Epithelial cell of umbilical artery (primary cell): ENCODE measurements at places on chromosomes 16 and 17. TPM values are rescaled to one million over a fixed set of nuclear protein-coding genes. Genes with fewer than 3 reads are reported as not detected.

Gene KRTAP4-5
- total RNA-seq = not detected in 2 replicates

Gene NQO1
- 250 and 426 TPM in 2 replicates for total RNA-seq

Gene PPL
- total RNA-seq = under 0.01 and 0.46 TPM in 2 replicates

Gene PRSS27
- total RNA-seq = 0.32 and 0.46 TPM in 2 replicates

Gene HBQ1
- 0.61 and 3.9 TPM in 2 replicates for total RNA-seq

Gene TMEM220
- 0.46 and 2.6 TPM in 2 replicates for total RNA-seq

Gene SCGB1C2
- not detected in 2 replicates for total RNA-seq

Gene CCL23
- total RNA-seq = not detected in 2 replicates

Gene NR1D1
- 0.30 and 0.32 TPM in 2 replicates for total RNA-seq

Gene XAF1
- total RNA-seq = 12.3 and 129 TPM in 2 replicates

Gene PMP22
- total RNA-seq = 18.8 and 19.8 TPM in 2 replicates

Gene MED9
- 9.1 and 10.1 TPM in 2 replicates for total RNA-seq

Gene MAF
- under 0.01 and 0.61 TPM in 2 replicates for total RNA-seq

Gene BCL6B
- total RNA-seq = 107 and 156 TPM in 2 replicates

Gene INO80E
- total RNA-seq = 20.8 and 65.8 TPM in 2 replicates

Gene GAN
- 7.1 TPM in 2 replicates for total RNA-seq

Gene ITPRIPL2
- 33.9 and 43.2 TPM in 2 replicates for total RNA-seq

Gene LRRC37A2
- 1.6 and 3.8 TPM in 2 replicates for total RNA-seq

Gene TM4SF5
- not detected in 2 replicates for total RNA-seq

Gene AATK
- total RNA-seq = 3.3 and 5.2 TPM in 2 replicates

Gene ABCC12
- not detected in 2 replicates for total RNA-seq

Gene TAOK2
- total RNA-seq = 86.4 and 95.9 TPM in 2 replicates

Gene ITGB4
- 0.97 and 2.3 TPM in 2 replicates for total RNA-seq

Gene ARL5C
- not detected in 2 replicates for total RNA-seq

Gene NPIPA1
- 12.3 and 29.9 TPM in 2 replicates for total RNA-seq

Gene SRCIN1
- 0.32 TPM in 1 of 2 replicates, not detected in the other for total RNA-seq

Gene GSDMA
- total RNA-seq = not detected in 2 replicates

Gene SLC39A11
- total RNA-seq = 18.5 and 28.7 TPM in 2 replicates

Gene NHERF2
- total RNA-seq = 21.8 and 46.0 TPM in 2 replicates

Gene EVPL
- total RNA-seq = under 0.01 TPM in 1 of 2 replicates, not detected in the other

Gene BTBD17
- not detected in 2 replicates for total RNA-seq

Gene WFDC1
- total RNA-seq = 0.15 TPM in 1 of 2 replicates, not detected in the other

Gene PRAC2
- total RNA-seq = not detected in 2 replicates

Gene LLGL2
- 1.8 and 2.9 TPM in 2 replicates for total RNA-seq

Gene PSMC5
- total RNA-seq = 94.2 and 101 TPM in 2 replicates

Gene CFAP52
- not detected in 2 replicates for total RNA-seq

Gene GSG1L2
- total RNA-seq = not detected in 2 replicates

Gene FNDC8
- not detected in 2 replicates for total RNA-seq

Gene CCDC78
- total RNA-seq = 0.15 and 1.3 TPM in 2 replicates

Gene PIP4K2B
- 40.3 and 55.8 TPM in 2 replicates for total RNA-seq

Gene NDUFB10
- 143 and 149 TPM in 2 replicates for total RNA-seq

Gene EME1
- 2.6 and 6.4 TPM in 2 replicates for total RNA-seq

Gene GPRC5B
- total RNA-seq = 24.0 and 28.0 TPM in 2 replicates

Gene SPATA20
- 32.2 and 32.8 TPM in 2 replicates for total RNA-seq

Gene ALDOA
- total RNA-seq = 265 and 367 TPM in 2 replicates

Gene HES7
- not detected in 2 replicates for total RNA-seq

Gene NOG
- total RNA-seq = 1.4 and 1.6 TPM in 2 replicates

Gene TMED6
- total RNA-seq = not detected in 2 replicates

Gene KRT34
- 0.91 TPM in 1 of 2 replicates, not detected in the other for total RNA-seq

Gene CCR7
- total RNA-seq = not detected in 2 replicates

Gene CIBAR2
- not detected in 2 replicates for total RNA-seq

Gene CCDC144A
- total RNA-seq = 4.3 and 5.5 TPM in 2 replicates

Gene ITGB3
- total RNA-seq = 33.7 and 68.9 TPM in 2 replicates

Gene MRC2
- total RNA-seq = 37.8 and 92.2 TPM in 2 replicates

Gene NDUFAB1
- total RNA-seq = 143 and 166 TPM in 2 replicates
